ENCODE measurements at places on chromosomes 5 and 9. TPM values are rescaled to one million over a fixed set of nuclear protein-coding genes. Genes with fewer than 3 reads are reported as not detected.

- DNase-seq = no peak
These were observed 36.0 kb downstream of the PRDM6 start for GRCh38 chr5:123124859-123125595.

DNA sequence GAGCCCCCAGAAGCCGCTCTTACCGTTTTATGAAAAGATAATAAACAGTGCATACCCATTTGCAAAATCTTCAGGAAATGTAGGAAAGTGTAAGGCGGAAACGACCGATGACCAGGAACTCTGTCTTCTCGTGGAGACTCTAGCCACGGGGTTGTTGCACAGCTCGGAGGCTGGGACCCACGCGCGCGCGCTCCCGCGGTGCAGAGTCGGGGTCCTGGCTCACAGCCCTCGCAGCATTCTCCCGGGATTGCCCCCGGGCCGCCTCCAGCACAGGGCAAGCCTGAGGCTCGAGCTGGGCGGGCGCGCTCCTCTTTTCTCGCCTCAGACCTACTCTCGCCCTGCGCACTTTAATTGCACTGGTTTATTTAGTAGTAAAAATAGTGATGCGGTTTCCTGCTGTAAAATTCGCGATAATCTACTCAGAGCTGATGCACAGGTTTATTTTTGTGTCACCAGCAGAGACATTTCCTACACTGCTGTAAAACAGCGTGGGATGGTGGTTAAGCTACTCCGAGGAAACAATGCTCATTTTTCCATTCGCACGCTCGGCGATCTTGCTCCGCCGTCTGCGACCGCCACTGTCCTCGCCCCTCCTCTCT, 15.5 kb downstream of the TRIM7 start:
- DNase-seq = no peak

DNA sequence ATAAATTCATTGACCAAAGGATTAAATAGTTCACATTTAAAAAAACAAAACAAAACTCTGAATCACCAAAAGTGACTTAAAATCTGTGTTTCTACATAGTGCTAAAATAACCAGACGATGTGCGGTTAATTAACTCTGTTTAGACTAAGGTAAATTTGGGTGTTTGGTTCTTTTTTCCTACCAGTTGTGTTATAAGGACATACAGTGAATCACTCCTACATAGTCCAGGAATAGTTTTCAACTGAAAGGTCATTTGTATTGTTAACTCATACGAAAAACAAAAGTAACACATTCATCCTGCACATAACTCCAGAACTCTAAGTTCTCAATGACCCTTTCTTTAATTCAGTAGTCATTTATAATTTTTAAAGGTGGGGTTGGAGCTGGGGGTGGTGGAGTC, 203.7 kb downstream of the GLIS3 start:
- DNase-seq = no peak

- peak; percentile 92 for DNase-seq
These were observed 110.4 kb upstream of the NR5A1 start for GRCh38 chr9:124617477-124618141.

DNA sequence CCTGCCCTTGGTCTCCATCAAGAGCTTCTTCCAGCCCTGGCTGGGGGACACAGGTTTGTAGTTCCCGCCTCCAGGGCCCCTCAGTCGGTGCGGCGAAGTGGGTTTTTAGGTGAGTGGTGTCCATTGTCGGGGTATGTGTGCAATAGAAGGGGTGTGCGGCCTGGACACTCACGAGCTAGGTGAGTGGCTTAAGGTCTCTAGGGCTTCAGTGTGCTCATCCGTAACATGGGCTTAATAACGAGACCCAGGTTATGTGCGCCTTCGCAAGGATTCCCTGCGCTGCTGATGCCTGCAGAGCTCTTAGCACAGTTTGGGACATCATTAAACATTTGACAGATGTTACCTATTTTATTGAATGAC, 656 bp downstream of the CEP78 start:
- DNase-seq = no peak

DNA sequence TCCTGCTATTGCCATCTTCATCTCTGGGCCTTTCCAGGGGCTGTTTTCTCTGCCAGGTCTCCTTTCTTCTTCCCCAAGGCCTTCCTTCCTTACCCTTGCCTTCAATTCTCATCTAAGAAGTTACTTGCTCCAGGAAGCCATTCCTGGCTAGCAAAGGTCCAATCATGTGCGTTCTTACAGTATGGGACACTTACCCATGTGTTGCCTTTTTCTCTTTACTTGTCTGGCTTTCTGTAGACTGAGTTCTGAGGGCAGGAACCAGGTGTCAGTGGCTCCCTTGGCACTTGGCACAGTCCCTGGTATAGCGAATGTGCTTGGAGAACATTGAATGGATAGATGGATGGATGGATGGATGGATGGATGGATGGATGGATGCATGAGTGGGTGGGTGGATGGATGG, 10.2 kb downstream of the FOXI1 start:
- DNase-seq = no peak

DNA sequence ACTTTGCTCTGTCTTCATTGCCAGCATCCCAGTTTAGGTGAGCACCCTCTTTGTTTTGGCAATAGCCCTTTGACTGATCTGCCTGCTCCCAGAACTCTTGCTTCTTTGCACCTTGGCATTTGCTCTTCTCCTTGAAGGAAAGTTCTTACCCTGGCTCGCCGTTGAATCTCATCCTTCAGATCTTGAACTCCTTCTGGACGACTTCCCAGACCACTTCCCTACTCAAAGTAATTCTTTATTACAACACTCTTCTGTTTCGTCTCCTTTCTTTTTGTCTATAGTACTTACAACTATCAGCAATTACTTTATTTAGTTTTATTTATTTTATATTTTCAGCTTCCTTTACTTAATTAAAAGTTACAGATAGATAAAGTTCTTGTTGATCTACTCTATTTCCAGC, 1510.1 kb downstream of the MAT2B start:
- DNase-seq = no peak

- DNase-seq = no peak
These were observed 167.6 kb upstream of the TUSC1 start for GRCh38 chr9:25845867-25846266.

GRCh38 chr5:154934881-154935280, 3.1 kb downstream of the GEMIN5 start:
- no peak for DNase-seq

- DNase-seq = peak; percentile 14
These were observed 177.3 kb downstream of the MACROH2A1 start for GRCh38 chr5:135221696-135222095.

DNA sequence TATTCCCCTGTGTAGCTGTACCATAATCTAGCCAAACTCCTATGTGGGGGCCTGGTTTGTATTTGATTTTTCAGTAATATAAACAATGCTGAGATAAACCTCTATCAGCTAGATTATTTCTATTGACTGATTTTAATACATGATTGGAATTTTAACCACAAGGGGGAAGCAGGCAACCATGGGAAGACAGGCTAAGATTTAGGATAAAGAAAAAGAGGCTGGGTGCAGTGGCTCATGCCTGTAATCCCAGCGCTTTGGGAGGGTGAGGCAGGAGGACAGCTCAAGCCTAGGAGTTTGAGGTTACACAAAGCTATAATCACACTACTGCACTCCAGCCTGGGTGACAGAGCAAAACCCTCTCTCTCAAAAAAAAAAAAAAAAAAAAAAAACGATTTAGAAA, 18.1 kb upstream of the GPX3 start:
- no peak for DNase-seq

DNA sequence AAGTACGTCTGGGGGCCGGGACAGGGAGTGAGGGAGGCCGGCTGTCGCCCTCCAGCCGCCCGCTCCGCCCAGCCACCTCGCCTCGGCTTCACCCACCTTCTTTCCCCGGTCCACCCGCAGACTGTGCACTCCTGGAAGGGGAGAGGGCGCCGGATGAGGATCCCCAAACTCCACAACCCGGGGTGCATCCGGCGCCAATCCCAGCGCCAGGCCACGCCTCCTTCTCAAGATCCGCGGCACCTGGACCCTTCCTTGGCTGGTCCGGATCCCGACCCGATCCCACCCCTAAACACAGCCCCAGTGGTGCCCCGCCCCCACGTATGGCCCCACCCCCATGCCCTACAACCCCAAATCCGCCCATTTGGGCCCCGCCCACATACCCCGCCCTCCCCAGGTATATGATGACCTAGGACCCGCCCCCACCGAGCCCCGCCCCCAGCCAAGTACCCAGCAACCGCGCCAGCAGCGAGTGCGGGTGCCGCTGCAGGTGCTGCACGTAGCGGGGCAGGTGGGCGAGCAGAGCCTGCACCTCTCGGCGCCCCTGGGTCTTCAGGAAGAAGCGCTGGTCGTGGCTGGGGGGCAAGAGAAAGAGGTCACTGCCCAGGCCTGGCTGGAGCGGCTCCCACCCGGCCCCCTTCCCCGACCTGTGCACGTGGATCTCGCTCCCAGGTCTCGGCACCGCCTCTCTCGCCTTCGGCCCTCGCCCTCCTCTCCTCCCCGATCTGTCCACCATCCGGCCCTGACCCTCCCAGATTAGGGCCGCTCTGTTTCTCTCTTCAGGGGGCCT, 3.2 kb downstream of the PIP5KL1 start:
- DNase-seq = peak; percentile 79

DNA sequence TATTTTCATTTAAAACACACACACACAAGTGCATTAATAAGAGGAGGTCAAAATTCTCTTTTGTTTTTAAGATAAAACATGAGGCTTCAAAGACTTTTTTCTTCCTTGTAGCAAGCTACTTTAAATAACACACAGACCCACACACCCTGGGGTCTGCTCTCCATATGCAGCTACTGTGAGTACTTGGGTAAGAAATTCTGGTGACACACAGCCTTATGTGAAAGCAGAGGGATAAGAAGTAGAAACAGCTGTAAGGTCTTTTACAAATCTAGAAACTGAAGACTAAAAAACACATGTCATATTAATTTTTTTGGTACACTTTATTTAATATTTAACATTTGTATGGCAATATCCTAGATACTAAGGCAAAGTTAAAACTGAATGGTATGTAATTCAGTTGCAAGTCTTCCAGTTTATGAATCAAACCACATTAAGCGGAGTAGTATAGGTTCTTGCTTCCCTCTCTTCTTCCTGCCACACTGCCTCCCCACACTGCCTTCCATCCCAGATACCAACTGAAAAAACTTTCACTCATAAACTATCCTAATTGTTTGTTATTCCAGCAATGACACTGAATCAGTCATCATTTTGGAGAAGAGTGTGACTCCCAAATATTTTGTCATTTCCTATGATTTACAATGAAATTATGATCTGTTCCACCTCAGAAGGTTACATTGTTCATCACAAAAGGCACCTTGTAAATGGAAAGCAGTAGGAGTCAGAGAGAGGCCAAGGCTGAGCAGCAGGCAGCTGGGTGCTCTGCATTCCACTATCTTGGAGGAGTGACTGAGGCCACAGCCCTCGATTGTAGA, 92.0 kb downstream of the PLCXD3 start:
- DNase-seq = no peak

GRCh38 chr5:127887282-127887681, 184.1 kb downstream of the CCDC192 start:
- no peak for DNase-seq

DNA sequence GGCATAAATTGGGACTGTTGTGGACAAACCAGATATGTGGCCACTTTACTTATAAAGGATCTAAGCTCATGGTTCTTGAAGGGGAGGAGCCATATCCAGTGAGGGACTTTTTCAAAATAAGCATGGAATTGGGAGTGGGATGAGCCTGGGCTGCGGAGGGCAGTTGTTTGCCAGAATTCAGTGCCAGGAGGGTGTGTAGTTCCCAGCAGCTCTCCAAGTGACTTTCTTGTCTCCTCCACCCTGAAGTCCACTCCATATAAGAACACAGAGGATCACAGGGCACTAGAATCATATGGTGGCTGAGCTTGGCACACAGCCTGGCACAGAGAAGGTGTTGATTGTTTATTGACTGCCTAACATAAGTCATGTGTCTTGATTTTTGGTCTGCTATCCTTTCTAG, 121.1 kb downstream of the CAVIN4 start:
- DNase-seq = no peak

DNA sequence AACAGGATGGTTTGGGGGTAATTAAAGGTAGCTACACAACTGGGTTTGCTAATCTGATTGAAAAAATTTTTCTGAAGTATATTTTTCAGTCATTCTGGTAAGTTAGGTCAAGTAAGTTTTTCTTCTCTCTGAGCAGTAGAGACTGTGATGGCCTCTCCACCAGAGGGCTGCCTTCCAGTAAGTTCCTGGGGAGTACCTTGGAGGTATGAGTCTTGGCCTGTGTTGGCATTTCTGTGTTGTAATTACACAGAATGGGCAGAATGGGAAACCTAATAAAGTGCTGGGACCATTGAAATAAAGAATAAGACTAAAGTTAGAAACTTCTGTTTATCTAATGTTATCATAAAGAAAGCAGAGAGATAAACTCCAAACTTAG, 430.8 kb downstream of the ARHGEF28 start:
- DNase-seq = peak; percentile 60

- no peak for DNase-seq
These were observed 64.9 kb upstream of the STK32A start for GRCh38 chr5:147169901-147170300.

- DNase-seq = no peak
These were observed 86.4 kb upstream of the CDH6 start for GRCh38 chr5:31107091-31107518.

DNA sequence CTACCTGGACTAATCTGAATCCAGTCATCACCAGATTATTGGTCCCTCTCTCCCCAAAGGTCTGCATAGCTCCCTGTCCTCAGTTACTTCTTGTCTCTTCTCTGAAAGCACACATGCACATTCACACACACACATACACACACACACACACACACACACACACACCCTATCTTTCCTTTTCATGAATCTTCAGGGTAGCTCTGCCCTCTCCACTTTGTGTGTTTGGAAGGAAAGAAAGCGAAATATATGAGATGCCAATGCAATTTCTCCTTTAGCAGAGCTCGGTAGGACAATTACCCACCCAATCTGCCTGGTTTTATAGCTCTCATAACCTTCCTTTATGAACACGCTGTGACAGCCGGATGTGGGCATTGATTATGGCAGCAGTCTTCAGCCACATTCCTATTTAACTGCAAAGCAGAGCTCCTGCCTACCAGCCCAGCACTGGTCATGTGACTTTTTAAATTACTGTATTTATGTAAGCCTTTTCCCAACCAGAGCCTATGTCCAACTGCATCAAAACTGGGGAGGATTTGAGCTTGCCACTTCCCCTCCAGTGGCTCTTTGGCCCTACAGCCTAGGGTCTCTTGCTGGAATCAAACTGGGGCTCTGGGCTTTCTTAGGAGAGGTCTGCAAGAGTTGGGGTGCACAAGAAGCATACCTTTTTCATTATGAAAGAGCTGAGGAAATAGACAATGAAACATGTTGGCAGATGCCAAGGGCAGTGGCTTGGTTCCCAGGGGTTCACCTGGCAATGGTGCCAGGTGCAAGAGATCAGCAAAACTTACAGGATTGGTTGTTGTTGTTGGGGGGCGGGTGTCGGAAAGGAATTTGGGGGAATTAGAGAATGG, 20.8 kb upstream of the MATR3 start:
- no peak for DNase-seq

GRCh38 chr9:126830827-126831226, 26.0 kb downstream of the ZBTB43 start:
- DNase-seq = no peak

- no peak for DNase-seq
These were observed 17.8 kb downstream of the INIP start for GRCh38 chr9:112700085-112700484.

- DNase-seq = no peak
These were observed 13.2 kb upstream of the SLC25A48 start for GRCh38 chr5:135821061-135821801.

The PROB1 gene
- 0.56 TPM for polyA plus RNA-seq

The FGF10 gene
- polyA plus RNA-seq = 5.4 TPM

The GDA gene
- polyA plus RNA-seq = 0.25 TPM

The GRM6 gene
- polyA plus RNA-seq = not detected

The KCNT1 gene
- polyA plus RNA-seq = 0.19 TPM

The CDC14B gene
- polyA plus RNA-seq = 17.0 TPM

The COL5A1 gene
- polyA plus RNA-seq = 7.3 TPM

The S100Z gene
- polyA plus RNA-seq = not detected

The CDX1 gene
- polyA plus RNA-seq = not detected

The TYRP1 gene
- polyA plus RNA-seq = 0.18 TPM

The PAX5 gene
- polyA plus RNA-seq = not detected

The MYMK gene
- not detected for polyA plus RNA-seq
